EL (cell line): ENCODE measurements at places on chromosomes 2 and 18.
A peak's percentile ranks its signal among the peaks of the same experiment; 100 is the strongest.

GRCh38 chr2:20604951-20605381 lies 45.9 kb downstream of the HS1BP3 start:
- DNase-seq, result peak; percentile 38

- DNase-seq, result peak; percentile 56
Observed at GRCh38 chr18:23291456-23292205, 156.3 kb downstream of the CABLES1 start.

- no peak for DNase-seq
Observed at GRCh38 chr18:45330170-45330594, 285.1 kb upstream of the SLC14A2 start.

- DNase-seq, result no peak
Observed at GRCh38 chr2:144241801-144242200, 278.1 kb downstream of the ZEB2 start.

DNA sequence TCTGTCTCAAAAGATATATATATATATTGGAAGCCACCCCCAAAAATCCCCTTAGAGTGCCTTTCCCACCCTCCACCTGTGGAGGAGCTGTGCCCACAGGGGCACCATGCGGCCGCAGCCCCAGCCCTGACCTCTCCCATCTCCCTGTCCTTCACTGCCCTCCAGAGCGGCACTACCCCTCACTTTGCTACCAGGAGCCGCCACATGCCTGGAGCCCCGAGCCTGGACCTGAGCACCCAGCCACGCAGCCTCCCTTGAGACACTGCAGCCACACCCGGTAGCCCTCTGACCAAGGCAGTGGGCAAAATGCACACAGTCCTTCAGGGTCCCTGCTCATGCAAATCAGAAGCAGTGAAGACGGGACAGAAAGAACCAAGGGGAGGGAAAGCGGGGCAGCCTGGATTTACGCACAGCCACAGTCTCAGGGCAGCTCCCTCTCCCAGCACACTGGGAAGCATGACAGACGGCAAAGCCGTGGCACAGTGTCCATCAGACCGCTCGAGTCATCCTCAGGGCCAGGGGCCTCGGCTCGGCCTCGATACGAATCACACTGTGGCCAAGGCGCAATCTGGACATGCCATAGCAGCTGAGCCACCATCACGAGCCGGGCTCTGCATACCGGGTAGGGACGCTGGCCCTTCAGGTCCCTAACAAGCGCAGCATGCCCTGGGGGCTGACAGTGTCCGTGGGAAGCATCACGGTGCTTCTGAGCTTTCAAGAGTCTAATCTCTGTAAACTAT lies 10.1 kb downstream of the HDAC4 start:
- no peak for DNase-seq

DNA sequence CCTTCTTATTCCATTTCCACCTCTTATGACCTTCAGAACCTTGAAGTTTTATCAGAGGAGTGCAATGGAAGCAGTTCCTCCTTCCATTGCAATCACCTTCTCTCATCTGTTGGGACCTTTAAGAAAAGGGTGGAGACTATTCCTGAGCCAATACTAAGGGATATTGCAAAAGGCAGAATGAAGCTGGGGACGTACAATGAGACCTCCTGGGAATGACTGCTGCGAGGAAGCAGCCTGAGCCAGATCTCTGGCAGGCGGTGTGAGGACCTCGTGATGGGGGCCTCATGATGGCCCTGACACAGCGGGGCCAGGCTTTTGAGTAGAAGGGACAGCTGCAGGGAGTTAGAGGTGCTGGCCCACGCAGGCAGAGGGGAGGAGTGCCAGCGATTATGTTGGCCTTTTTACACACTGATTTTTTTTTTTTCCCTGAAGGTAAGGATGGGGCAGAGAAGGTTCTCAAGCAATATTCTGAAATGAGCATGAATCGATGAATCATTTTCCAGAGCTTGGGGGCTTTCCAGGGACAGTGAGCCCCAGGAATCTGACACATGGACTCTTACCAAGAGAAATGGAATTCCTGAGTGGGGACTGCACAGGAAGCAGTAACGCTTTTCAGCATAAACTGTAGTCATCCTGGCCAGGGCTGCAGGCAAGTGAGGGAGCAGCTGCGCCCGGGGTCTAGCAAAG lies 40.0 kb upstream of the LAPTM4A start:
- peak; percentile 98 for DNase-seq

- no peak for DNase-seq
Observed at GRCh38 chr2:113291191-113291590, 12.5 kb upstream of the PAX8 start.

GRCh38 chr2:16746833-16747232 lies 81.2 kb upstream of the CYRIA start:
- no peak for DNase-seq

DNA sequence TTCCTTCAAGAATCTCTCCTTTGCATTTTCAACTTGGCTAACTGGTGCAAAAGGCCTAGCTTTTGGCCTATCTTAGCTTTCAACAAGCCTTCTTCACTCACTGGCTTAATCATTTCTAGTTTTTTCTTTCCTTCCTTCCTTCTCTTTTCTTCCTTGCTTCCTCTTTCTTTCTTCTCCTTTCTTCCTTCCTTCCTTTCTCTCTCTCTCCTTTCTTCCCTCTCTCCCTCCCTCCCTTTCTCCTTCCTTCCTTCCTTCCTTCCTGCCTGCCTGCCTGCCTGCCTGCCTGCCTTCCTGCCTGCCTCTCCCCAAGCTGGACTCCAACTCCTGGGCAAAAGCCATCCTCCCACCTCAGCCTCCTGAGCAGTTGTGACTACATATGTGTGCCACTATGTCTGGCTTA lies 176.2 kb upstream of the APCDD1 start:
- no peak for DNase-seq

DNA sequence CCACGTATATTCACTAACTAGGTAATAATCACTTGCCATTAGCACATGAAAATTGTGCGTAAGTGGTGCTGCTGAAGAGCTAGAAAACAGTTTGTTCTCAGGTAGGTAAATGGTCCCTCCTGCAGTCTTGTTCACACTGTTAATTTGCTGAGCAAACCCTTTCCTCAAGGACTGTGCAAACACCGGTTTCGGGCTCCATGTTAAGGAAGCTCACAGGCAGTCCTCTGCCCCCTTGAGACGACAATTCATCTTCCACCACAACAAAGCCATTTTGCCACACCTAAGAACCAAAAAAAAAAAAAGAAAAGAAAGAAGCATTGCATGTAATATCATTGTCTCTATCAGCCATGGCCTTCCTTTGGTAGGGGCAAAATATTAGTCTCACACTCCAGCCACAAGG lies 193.9 kb downstream of the BCL11A start:
- no peak for DNase-seq

- no peak for DNase-seq
Observed at GRCh38 chr2:10038123-10038522, 5.2 kb upstream of the KLF11 start.

DNA sequence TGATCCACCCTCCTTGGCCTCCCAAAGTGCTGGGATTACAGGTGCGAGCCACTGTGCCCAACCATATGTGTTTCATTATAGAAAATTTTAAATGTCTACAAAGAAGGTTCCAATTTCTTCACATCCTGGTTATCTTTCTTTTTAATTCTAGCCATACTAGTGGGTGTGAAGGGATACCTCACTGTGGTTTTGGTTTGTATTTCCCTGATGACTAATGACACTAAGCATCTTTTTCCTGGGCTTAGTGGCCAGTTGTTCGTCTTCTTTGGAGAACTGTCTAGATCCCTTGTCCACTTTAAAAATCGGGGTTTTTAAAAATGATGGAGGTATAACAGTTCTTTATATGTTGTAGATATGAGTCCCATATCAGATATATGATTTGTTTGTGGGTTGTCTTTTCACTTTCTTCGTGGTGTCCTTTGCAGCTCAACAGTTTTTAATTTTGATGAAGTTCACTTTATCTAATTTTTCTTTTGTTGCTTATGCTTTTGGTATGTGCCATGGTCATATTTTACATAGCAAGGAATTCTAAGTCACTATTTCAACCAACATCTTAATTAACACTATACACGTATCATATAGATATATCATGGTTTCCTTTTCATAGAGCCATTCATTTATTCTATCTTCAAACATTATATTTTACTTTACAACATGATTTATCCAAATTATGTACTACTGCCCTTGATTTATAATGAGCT lies 135.0 kb upstream of the RIOK3 start:
- peak; percentile 78 for DNase-seq

GRCh38 chr18:53906681-53907080 lies 317.8 kb downstream of the MBD2 start:
- peak; percentile 2 for DNase-seq

GRCh38 chr18:67926929-67927864 lies 410.7 kb upstream of the DSEL start:
- peak; percentile 38 for DNase-seq

GRCh38 chr2:216195565-216196029 lies 86.4 kb downstream of the XRCC5 start:
- peak; percentile 80 for DNase-seq

DNA sequence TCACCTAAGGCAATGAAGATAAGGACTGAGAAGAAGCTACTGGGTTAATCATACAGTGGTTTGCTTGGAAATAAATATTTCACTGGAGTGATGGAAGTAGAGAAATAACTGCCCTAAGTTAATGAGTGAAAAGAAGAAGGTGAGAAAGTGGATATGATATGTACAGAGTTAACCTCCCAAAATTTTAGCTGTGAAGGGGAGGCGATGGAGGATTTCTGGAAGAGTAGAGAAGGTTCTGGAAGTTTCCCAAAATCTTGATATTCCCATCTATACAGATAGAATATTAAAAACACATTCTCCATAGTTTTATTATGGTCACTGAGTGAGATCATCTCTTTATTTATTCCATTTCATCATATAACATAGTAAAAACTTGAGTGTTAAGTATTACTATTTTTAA lies 296.6 kb upstream of the RGPD4 start:
- no peak for DNase-seq

- DNase-seq, result no peak
Observed at GRCh38 chr2:233638836-233639235, 2.6 kb downstream of the UGT1A10 start.

DNA sequence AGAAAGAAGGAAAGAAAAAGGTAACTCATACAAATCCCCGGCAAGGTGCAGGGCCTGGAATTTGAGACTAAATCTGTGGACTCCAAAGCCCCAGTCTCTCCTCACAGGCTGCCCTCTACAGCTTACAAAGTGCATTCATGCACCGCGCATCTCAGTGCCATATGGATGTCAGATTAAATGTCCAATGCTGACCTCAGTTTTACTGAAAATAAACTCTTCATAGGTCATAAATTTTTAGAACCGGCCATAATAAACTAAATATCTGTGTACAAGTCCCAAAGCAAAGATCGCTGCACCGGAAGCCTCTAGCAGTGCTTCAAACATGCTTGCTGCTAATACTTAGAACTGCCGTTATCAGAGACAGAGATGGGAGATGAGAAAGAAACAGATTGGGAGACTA lies 17.7 kb downstream of the ST6GAL2 start:
- no peak for DNase-seq

GRCh38 chr2:151891566-151892194 lies 63.5 kb upstream of the ARL5A start:
- DNase-seq, result no peak

GRCh38 chr2:85096616-85097015 lies 36.6 kb upstream of the TCF7L1 start:
- DNase-seq, result no peak
